Ovary (tissue), 10 donors: ENCODE measurements at places on chromosomes 4 and X. TPM values are rescaled to one million over a fixed set of nuclear protein-coding genes. Genes with fewer than 3 reads are reported as not detected.
A peak's percentile ranks its signal among the peaks of the same experiment; 100 is the strongest.

GRCh38 chrX:136742721-136743379 is 37.9 kb downstream of the ARHGEF6 start:
- DNase-seq = no peak

- DNase-seq = no peak
These were observed 319.6 kb downstream of the PTTG2 start for GRCh38 chr4:38279650-38280322.

TBL1X gene
- total RNA-seq = 16.8 TPM

DNA sequence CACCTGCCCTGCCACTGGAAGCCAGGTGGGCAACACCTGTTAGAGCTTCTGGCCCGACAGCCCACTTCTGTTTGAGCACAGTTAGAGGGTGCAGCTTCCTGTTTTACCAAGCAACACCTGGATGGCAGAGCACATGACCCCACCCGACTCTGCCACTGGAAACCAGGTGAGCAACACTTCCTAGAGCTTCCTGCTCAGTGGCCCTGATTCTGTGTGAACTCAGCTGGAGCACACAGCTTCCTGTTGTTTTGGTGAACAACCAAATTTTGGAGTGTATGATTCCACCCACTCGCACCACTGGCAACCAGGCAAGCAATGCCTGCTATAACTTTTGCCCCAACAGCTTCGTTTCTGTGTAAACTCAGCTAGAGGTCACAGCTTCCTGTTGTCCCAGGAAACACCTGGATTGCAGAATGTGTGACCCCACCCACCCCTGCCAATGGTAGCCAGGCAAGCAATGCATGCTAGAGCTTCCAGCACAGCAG is 163.8 kb upstream of the KLF8 start:
- no peak for DNase-seq

GPM6B gene
- total RNA-seq = 5.1 TPM

GAB1 gene
- total RNA-seq = 38.0 TPM

DNA sequence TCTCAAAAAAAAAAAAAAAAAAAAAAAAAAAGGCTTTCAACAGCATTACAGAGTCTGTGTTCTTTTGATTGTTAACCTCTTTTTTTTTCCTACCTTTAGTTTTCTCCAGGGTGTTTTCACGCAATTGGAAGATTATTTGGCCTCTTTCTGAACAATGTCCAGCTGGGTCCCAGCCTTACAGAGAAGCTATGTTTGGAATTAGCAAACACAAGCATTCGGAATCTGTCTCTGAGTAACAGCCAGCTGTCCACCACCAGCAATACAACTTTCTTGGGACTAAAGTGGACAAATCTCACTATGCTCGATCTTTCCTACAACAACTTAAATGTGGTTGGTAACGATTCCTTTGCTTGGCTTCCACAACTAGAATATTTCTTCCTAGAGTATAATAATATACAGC is 13.3 kb downstream of the TLR3 start:
- DNase-seq = no peak

DNA sequence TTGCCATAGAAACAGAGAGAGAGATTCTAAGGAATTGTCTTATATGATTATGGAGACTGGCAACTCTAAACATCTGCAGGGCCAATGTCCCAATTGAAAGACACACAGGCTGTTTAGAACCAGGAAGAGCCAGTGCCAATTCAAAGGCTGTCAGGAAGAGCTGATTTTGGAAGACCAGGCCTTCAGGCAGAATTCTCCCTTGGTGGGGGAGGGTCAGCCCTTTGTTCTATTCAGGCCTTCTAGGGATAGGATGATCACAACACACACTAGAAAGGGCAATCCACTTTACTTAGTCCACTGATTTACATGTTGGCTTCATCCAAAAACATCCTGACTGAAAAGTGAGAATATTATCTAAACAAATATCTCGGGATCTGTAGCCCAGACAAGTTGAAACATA is 15.2 kb downstream of the C4orf46 start:
- DNase-seq = no peak

DNA sequence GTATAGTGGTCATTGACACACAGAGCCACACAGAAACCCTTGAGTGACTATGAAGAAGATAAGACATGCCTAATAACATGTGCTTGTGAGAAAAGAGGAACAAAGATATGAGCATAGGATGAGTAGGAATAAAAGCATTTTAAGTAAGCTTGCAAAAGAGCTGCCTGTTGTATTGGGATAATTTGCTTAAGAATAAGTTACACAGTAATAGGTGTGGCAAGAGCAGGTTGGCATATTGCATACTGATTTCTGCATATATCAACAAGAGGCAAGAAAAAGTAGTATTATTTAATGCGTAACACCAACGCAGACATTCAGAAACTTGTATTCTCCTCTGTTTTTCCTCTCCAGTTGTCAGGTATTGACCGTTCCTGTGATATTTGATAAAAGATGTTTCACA is 111.5 kb upstream of the UGT8 start:
- DNase-seq = no peak

SGMS2 gene
- 6.6 TPM for total RNA-seq

- no peak for DNase-seq
These were observed 113.2 kb downstream of the IL1RAPL2 start for GRCh38 chrX:104679175-104679574.

- no peak for DNase-seq
These were observed 73.5 kb downstream of the GLUD2 start for GRCh38 chrX:121120690-121121605.

GRCh38 chr4:150546286-150546685 is 35.7 kb upstream of the MAB21L2 start:
- DNase-seq = no peak

GRCh38 chr4:102431608-102431961 is 69.6 kb upstream of the NFKB1 start:
- DNase-seq = no peak

DNA sequence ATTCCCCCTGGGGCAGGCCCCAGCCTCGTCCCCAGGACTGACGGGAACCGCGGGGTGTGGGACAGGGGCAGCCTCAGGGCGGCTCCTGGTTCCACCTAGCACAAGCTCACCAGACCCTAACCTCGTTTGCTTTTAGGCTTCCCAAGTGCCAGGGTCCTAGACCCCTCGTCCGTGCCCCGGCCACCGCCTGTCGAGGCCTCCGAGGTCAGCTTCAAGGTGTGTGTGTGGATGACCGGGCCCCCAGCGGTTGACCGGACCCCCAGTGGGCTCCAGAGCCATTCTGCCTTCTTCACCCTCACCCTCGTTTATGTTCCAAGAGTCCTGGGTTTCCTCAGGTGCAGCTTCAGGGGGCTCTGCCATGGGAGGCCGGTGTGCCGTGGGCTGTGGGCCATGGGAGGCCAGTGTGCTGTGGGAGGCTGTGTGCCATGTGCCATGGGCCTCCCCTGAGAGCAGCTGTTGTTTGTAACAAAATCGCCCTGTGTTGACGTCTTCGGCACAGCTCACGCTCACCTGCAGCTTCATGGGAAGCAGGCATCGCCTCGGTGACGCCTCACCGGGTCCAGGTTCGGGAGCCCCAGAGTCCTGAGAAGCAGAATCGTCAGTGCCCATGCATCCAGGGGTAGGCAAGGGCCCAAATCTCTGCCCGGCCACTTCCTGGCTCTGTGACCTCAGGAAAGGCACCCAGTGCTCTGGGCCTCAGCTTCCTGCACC is 43.0 kb upstream of the HMX1 start:
- DNase-seq = peak; percentile 6

DNA sequence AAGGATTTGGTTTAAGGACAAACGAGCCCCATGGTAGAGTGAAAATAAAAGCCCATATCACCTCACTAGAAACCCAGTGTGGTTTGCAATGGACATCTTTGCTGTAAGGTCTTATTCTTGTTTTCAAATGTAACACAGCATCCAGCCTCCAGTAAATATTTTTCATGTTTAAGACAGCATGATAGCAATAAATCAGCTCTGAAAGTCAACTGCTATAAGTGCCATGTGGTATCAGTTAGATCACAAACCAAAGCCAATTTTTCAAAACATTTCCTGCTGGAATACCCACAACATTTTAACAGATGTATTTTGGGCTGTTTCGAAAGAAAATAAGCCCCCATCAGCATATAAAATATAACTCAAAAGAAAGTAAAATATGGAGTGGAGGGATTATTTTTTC is 24.0 kb upstream of the SCML1 start:
- DNase-seq = no peak

DNA sequence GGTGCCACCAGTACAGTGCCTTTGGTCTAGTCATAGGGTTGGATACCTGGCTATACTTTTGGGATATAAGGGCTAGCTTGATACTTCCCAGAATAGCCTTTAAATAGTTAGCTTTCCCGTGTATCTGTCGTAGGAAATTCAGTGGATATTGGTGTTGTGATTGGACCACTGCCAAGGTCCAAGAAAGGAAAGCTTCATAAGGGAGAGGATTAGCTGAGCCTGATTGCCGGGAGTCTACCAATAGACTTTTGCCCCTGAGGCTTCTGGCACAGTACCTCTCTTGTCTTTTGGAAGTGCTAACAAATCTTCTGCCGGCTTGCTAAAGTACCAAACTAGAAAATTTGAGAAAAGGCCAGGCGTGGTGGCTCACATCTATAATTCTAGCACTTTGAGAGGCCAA is 350.6 kb downstream of the CHIC1 start:
- no peak for DNase-seq

SFRP2 gene
- total RNA-seq = 15.4 TPM

DNA sequence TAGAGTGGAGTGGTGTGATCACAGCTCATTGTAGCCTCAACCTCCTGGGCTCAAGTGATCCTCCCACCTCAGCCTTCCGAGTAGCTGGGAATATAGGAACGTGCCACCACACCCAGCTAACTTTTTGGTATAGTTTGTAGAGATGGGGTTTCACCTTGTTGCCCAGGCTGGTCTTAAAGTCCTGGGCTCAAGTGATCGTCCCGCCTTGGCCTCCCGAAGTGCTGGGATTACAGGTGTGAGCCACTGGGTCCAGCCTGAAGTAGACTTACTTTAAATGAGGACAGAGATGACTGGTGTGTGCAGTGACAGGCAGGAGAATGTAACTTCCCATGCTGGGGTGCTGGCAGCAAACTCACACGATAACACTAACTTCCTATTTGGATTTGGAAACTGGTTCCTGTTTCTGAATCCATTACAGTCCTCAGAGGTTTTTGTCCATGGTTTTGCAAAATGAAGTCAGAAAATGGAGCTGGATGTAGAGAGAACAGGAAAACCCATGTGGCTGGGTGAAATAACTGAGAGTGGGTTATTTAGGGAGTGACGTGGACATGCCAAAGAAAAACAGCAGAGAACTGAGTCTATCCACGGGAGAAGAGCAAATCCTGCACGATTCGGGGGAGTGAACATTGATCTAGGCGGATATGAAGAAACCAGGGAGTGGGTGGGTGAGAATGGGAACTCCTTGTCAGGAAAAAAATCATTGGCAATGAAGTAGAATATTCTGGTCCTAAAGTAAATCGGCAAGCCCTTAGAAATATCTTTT is 95.6 kb downstream of the GATB start:
- no peak for DNase-seq

DNA sequence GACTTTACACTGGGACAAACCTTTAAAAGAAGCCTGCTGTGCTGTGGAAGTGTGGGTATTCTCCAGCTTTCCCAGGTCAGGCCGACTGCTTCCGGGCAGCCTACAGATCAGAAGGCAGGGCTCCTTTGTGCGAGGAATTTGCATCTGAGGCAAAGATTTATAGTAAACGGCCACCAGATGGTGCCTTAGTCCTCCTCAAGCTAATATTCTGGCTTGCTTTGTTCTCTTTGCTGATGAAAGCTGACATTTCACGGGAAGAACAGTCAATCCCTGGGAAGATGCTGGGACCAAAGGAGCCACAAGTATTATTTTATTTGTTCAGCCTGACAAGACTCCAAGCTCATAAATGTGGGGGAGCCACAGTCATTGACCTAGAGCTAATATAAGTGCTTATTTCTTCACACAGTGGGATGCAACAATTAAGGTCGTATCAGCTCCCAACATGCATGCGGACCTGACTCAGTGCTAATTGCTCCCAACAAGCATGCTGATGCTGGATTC is 120.7 kb upstream of the TRIM2 start:
- no peak for DNase-seq

DNA sequence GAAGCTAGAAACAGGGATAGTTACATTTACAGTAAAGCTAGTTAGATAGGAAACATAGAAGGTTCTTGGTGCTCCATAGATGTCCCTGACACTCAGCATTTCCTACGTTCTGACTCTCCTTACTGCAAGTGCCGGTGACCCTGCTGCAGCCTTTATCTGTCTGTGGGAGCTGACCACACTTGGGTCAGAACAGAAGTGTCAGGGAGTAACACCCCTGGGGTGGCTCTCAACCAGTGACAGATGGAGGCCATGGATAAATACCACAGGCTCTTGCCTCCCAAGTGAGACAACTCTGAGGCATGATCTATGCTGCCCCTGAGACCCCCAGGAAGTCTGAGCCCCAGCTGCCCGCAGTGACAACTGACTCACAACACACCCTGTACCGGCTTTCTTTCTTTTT is 69.8 kb downstream of the ANXA3 start:
- DNase-seq = no peak

DNA sequence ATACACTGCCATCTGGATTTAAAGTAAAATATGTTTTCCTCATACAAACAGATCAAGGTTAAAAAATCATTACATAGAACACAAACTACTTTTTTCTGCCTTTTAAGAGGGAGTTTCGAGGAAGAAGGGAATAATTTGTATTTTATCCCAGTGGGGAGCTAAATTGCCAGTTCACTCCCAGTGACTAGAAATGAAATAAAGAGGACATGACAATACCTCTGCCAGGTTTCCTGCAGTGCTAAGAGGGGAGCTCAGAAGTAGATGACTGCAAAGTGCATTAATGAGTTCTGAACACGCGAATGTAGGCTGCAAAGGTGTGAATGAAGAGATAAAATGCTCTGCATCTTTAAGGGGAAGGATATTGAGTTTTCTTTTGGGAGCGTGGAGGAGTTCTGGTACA is 69.7 kb downstream of the SRPX start:
- DNase-seq = no peak

- DNase-seq = no peak
These were observed 55.0 kb upstream of the TMEM33 start for GRCh38 chr4:41880022-41880837.

DNA sequence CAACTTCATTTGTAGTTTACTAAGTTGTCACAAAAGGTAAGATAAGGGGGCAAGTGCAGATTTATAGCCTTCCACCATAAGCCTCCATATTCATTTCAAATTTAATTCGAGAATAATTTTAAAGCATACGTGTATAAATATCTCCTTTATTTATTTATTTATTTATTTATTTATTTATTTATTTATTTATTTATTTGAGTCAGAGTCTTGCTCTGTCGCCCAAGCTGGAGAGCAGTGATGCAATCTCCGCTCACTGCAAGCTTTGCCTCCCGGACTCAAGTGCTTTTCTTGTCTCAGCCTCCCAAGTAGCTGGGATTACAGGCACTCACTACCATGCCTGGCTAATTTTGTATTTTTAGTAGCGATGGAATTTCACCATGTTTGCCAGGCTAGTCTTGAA is 523.4 kb downstream of the FAT4 start:
- DNase-seq = no peak

PSAPL1 gene
- total RNA-seq = not detected

- no peak for DNase-seq
These were observed 7.4 kb upstream of the BEND2 start for GRCh38 chrX:18228069-18228468.
